ENCODE measurements at places on chromosomes 7 and 10.

GRCh38 chr7:148434181-148434757 is 156.3 kb upstream of the C7orf33 start:
- DNase-seq = no peak

GRCh38 chr10:58382489-58382995 is 2.7 kb upstream of the TFAM start:
- no peak for DNase-seq

- DNase-seq = no peak
Observed at GRCh38 chr10:104734433-104734832, 93.3 kb downstream of the SORCS3 start.

DNA sequence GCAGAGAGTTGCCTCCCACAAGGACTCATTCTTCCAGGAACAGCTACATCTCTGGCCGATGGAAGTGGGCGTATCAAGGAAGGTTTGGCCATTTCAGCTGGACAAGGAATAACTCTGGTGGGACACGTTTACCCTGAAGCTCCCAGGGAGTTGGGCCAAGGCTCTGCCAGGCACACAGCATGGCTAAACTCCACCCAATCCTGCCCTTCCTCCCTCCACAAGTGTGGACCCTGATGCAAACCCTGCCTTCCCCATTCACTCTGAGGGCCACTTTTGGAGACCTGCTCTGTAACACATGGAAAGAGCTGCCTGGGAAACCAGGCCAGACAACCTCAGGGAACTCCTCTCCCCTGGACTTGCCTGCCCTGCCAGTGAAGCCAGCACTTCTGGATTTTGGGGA is 407.8 kb upstream of the FOXK1 start:
- no peak for DNase-seq

DNA sequence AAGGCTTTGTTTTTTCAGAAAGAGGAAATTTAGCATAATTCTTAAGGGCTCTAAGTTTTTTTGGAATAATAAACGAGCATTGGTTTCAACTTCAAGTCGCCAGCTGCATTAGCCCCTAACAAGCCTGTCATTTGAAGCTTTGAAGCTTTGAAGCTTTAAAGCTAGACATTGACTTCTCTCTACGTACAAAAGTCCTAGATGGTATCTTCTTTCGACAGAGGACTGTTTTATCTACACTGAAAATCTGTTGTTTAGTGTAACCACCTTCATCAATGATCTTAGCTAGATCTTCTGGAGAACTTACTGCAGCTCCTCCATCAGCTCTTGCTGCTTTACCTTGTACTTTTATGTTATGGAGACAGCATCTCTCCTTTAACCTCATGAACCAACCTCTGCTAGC is 79.6 kb upstream of the TMEM72 start:
- no peak for DNase-seq

DNA sequence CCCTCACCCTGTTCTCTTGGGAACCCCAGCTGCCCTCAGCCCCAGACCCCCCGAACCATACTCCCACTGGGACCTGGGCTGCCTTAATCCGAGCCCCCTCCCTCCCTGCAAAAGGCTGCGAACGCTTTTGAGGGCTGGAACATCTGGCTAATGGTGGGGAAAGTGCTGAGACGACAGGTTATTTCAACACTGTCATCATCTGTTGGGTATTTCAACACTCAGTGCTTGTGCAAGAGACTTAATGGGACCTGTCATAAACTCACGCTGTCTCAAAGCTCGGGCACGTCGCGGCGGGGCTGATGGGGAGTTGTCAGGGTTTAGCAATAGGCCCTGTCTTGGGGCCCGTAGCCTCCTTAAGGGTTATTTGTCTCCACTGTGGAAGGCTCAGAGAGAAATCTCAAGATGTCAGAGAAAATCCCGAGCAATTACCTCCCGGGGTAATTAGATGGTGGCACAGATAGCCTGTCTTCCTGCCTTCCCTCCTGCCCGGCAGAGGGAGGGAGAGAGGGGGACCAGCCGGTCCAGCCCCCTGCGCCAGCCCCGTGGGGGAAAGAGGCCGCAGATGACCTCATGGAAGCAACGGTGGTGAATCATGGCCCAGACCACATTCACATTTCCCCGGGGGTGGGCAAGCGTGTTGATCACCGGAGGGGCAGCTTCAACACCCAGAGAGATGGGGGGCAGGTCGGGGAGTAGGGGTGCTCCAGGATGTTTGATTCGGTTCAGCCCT is 88.7 kb upstream of the MYL10 start:
- peak; percentile 26 for DNase-seq

DNA sequence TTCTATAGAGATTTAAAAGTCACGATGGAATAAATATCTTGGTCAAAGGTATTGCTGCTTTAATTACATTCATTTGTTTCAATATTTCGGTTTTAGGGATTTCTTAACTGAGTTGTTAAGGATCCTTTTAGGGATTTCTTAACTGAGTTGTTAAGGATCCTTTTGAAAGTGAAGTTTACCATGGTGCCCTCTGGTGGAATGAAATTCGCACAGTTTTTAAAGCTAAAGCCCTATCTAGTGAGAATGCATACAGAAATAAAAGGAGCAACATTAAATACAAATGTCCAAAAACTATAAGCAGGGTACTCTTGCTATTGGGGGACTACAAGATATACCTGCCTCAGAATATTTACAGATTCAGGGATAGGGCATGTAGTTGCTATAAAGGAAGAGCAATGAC is 193.7 kb downstream of the RNLS start:
- DNase-seq = peak; percentile 34

- DNase-seq = no peak
Observed at GRCh38 chr7:7861211-7861633, 107.4 kb upstream of the GLCCI1 start.

DNA sequence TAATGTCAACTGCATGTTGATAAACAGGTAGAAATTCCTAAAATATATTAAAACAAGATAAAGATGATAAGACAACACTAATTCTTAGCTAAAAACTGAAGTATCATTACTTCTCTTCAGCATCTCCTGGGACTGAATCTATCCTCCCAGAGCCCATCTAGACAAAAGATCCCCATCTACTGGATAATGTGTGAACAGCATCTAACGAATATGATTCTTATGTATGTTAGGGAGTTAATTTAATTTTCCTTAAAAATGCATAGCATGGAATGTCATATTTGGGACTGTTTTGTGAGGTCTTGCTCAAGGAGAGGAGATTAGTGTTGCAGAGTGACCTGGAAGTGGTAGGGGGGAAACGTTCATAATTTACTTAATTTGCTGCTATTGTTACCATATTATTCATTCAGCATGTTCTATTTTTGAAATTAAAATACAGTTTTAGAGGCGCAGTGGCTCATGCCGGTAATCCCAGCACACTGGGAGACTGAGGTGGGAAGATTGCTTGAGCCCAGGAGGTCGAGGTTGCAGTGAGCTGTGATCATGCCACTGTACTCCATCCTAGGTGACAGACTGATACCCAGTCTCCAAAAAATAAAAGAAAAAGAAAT is 305.1 kb upstream of the CSTF2T start:
- no peak for DNase-seq

DNA sequence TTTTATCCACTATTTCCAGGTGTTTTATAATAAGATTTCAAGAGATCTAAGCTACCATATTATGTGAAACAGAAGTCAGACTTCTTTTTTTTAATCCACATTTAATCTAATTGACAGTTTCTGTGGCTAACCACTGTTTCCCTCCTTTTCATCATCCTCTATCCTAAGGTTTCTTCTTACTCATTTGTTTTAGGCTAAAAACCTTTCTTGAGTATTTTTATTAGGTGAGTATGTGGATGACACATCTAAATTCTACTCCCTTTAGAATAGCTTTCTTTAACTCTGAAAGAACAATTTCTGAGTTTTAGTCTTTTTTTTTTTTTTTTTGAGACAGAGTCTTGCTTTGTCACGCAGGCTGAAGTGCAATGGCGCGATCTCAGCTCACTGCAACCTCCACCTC is 62.7 kb downstream of the NPY start:
- no peak for DNase-seq

DNA sequence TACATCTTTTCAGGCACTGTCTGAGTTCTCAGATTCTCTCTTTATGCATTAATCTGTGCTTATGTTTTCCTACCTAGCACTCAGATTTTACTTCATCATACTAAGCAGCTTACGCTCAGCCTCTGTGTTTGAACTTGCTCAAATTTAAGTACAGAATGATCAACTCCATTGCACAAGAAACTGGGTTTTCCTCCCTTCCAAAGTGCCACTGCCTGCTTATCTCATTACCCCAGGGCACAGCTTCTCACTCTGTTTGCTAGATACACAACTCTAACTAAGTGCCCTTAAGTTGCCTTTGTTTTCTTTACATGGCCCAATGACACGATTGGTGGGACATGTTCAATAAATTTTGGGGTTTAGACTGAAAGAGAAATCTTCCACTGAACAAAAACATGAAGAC is 267.7 kb downstream of the GFRA1 start:
- DNase-seq = no peak

DNA sequence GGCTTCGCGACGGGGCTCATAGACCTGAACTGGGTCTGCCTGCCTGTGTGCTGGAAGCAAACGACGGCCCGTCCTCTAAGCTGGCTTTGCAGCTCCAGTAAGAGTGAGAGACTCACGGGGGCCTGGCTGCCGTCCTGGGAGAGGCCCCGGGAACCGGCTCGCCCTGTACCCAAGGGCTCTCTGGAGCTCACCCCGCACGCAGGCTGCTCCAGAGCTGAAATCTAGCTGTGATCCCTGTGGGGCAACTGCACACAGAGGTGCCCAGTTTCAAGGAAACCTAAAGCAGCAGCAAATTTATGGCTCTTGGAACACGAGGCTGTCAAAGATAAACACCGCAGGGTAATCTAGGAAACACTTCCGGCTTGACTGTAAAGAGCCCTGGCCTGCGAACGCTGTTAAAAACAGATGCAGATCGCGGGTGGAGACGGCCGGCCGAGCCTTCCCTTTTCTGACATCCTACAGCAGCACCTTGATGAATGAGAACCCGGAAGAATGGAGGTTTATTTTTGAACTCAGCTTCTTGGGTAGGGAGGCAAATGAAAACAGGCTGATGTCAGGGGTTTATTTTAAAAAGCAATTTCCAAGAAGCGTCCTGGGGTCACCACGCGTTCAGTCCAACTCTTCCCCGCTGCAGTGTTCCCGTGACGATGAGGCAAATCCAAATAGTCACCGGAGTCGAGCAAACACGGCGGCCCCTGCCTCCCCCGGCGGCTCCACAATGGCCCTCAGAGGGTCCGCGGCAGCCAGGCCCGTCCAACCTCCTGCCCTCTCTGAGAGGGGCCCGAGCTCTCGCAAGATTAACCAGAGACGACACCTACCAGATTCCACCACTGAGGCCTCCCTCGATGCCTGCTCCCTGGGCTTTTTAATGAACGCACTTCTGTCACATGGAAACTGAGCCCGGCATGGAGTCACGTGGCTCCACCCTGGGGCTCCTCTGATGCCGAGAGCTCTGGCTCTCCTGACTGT is 29.6 kb downstream of the AMZ1 start:
- peak; percentile 48 for DNase-seq

GRCh38 chr10:71075759-71076472 is 136.5 kb upstream of the UNC5B start:
- DNase-seq = no peak

- DNase-seq = no peak
Observed at GRCh38 chr7:92071032-92071431, 63.2 kb downstream of the CYP51A1 start.

DNA sequence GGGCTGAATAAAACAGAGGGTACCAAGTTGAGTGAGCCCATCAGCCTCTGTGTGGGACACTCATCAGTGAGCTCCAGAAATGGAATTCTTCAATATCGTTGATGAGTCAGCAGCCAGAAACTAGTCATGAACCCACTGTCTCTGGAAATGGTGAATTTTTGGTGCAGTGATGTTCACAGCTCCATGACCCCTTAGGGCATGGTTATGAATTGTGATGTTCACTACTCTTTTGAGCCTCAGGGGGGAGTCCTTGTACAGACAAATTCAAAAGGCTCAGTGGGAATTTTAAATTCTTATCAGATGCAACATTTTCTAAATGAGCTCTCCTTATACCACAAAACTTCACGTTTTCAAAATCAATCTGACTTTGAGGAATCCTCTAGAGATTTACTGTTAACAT is 335.7 kb downstream of the PHTF2 start:
- DNase-seq = no peak

GRCh38 chr7:11374629-11375028 is 401.0 kb downstream of the PHF14 start:
- no peak for DNase-seq

DNA sequence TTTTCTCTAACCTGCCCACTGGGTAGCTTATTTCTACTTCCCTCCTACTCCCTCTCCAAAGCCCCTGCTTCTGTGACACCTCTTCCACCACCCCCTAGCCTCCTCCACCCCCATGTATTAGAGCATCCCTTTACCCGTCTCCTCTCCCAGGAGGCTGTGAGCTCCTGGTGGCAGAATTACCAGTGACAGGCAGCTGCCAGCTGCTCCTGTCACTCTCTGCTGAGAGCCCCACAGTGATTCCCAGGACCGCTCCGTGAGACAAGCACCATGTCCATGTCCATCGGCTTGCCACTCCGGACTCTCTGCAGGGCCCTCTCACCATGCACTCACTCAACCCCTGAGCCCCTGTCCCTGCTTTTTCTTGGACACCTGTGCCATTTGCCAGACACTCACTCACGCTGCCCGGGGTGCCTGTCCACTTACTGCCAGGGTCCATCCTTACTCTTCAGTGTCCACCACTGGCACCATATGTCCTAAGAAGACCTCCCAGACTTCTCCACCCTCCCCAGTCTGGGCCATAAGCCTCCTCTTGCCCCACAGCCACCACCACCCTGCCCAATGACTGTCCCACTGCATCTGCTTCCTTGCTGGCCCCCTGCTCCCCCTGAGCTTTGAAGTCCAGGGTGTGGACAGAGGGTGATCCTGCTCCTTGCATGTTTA is 9.8 kb downstream of the WDFY4 start:
- DNase-seq = no peak

- DNase-seq = peak; percentile 45
Observed at GRCh38 chr10:50421026-50421719, 169.9 kb upstream of the ASAH2 start.

DNA sequence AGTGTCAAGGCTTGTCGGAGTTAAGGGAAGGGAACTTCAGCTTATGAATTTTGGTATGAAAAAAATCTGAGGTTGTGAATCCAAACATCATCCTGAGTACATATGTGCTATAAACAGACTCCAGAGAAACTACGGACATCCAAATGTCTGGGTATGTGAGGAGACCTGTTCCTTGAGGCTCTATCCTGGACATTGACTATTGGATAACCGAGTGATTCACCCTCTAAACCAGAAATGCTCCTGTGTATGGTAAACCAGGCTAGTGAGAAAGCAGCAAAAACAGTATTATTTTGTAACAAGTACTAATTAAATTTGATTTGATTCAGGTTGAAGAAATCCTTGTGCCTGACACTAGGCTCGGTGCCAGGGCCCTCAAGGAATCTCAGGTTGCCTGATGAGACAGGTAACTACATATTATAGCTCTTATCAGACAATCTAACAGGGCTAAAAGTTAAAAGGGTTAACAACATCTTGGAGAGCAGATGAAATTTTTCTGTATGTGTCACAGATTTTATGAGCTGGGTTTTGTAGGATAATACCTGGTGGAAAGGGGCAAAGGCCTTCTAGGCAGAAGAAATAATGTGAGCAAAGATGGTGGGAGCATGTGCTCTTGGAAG is 10.4 kb upstream of the STOX1 start:
- DNase-seq = no peak

DNA sequence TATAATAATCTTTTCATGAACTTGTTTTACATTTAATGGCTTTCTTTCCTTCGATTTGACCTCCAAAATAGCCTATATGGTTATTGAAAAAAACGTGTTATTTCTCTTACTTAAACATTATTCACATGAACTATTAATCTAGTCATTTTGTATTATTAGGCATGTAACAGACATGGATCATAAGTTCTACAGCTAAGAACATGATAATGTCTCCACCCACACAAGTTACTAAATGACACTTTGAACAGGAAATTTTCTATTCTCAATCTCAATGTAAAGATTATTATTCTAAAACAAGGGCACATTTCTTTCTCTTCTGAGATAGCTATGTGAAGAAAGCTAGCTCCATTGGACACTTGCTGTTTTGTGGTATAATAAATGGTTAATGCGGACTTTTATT is 10.0 kb downstream of the LAMB4 start:
- DNase-seq = no peak
